T47D (cell line): ENCODE measurements at places on chromosomes 13 and 19.

GRCh38 chr13:33763021-33763420 is 54.9 kb upstream of the RFC3 start:
- no peak for DNase-seq

GRCh38 chr13:43446126-43446525 is 340.6 kb downstream of the ENOX1 start:
- no peak for DNase-seq

- DNase-seq = peak; percentile 7
These were observed 1139.7 kb upstream of the SPRY2 start for GRCh38 chr13:81480634-81481033.

- no peak for DNase-seq
These were observed 87.7 kb downstream of the DOCK9 start for GRCh38 chr13:98890186-98890585.

- no peak for DNase-seq
These were observed 148.6 kb upstream of the SOX21 start for GRCh38 chr13:94860981-94861407.

- no peak for DNase-seq
These were observed 79.4 kb upstream of the MCF2L start for GRCh38 chr13:112889351-112890290.

GRCh38 chr13:47932950-47933923 is 67.8 kb downstream of the SUCLA2 start:
- DNase-seq = no peak

DNA sequence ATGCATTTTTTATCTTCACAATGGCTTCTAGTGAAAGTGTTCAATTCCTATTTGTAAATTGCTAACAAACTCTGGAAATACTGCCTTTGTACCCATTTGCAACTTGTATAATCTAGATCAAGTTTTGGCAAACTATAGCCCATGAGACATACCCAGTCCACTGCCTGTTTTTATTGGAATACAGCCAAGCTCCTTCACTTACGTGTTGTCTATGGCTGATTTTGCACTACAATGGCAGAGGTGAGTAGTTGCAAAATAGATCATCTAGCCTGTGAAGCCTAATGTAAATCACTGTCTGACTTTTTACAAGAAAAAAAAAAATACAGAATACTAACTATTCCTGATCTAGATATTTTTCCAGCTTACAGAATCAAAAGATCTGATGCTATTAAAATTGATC is 37.1 kb downstream of the DZIP1 start:
- DNase-seq = no peak

DNA sequence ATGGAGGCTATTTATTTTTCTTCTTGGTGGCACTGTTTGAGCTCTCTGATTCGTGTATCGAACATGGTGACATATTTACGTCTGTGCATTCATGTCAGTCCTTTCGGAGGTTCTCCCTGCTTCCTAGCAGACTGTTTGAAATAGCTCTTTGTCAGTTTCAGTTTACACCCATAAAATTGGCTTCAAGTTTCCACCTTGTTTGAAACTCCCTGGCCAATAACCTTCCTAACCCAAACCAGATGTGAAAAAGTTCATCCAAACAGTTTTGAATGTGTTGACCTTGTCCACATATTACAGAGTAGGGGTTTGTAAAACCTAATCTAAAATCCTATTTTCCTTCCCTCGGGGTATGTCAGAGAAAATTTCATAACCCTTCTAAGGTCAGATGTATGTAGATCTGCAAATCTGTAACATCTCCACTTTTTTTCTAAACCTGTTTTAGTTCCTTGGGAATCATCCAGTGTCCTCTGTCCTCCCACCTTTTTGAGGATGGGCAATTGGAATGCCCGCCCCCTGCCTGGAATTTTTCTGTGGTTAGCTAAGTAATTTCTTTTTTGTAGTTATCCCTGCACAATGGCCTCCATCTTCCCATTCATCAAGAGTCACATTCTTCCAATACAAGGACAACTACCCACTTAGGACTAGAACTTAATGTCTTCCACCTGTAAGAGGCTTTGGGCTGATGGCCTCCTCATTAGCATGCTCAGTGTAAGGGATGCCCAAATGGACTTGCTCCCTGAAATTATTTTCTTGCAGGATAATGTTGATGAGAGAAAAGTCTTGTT is 499.8 kb downstream of the GPC6 start:
- peak; percentile 22 for DNase-seq

GRCh38 chr19:51140441-51140840 is 1.7 kb upstream of the SIGLEC7 start:
- DNase-seq = no peak

DNA sequence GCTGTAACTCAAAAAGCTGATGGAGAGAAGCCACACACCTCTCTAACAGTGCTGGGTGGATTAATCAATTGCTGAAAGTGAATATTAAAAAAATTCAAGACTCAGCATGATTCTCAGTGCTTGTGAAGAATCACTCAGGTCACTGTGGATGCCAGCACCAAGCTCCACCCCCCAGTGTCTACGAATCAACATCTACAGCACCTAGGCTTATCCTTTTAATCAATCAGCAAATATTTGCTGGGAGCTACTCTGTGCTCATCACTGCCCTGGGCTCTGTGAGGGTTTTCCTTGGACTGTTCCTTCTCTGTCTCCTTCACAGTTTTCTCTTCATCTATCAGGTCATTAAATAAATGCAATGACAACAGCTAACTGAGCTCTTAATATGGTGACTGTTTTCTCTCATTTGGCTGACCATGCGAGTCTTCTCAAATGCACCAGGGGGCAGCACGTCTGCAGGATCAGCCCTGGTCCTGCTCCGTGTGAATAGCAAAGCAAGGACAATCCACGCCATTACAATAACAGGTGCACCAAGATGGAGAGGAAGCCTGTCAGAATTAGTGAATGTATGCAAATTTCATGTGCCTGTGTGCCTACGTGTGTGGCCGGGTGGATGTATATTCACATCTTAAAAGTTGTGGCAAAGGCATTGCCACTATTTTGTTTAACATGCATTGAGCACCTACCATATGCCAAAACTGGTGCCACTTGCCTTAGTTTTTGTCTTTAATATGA is 14.6 kb upstream of the C13orf42 start:
- DNase-seq = peak; percentile 75

DNA sequence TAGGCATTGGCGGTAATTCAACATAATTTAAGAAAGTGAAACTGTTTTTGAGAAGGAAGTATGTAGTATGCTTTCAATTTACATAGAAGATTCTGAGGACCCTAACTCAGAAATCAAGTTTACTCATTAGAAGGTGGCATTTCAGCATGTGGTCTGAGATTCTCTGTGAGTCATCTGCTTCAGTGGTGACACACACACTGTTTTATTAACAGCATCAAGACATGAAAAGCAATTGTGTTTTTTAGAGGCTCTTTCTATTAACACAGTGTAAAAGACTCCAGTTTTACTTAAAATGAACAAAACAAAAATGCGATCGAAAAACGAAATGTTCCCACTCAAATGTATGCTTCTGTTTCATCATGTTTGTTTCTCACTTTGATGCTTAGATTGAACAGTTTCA is 802.1 kb upstream of the SLITRK6 start:
- peak; percentile 1 for DNase-seq

DNA sequence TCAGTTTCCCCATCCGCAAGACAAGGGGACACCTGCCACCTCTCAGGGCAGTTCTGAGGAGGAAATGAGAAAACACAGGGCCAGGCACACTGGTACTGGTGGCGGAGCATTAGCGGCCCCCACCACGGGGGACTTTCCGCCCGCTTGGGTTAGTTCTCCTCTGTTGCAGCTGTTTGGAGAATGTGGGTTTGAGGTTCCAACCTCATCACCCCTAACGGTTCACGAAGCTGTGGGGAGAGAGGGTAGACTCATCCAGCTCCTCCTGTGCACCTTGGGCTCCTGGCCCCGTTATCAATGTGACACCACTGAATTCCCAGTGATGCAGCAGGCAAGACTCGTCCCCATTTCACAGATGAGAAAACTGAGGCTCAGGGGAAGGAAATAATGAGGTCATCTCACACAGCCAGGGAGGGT is 10.3 kb downstream of the PTPRS start:
- DNase-seq = no peak

- DNase-seq = no peak
These were observed 69.1 kb downstream of the SOX1 start for GRCh38 chr13:112136095-112136494.

- DNase-seq = no peak
These were observed 554.5 kb downstream of the PCDH9 start for GRCh38 chr13:66675620-66676019.

DNA sequence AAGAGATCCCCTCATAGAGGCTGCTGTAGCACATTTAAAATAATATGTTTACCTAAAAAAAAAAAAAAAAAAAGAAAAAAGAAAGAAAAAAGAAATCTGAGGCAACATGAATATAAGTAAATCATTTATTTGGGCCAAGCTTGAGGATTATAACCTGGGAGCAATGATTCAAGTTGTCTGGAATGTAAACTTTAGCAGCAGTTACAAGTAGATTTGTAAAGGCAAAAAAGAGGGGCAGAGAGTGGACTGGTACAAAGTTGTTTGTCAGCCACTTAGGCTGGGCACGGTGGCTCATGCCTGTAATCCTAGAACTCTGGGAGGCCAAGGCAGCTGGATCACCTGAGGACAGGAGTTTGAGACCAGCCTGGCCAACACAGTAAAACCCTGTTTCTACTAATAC is 11.3 kb downstream of the ZNF43 start:
- DNase-seq = no peak

GRCh38 chr13:74040200-74040599 is 94.0 kb downstream of the KLF12 start:
- DNase-seq = peak; percentile 74

DNA sequence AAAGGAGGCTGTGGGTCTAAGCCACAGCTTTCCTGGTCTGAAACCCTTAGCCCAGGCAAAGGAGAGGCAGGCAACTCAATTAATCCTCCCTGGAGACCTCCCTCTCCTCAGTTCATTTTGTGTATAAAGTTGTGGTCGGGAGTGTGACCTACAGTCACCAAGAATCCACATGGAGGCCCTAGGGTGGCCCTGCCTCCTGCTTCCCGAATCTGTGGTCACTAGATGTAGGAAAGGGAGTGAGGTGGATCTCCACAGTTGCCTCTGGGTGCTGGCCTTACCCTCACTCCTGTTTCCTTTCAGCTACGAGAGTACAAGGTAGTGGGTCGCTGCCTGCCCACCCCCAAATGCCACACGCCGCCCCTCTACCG is 1.3 kb downstream of the RPL18A start:
- no peak for DNase-seq

GRCh38 chr13:111626371-111627305 is 306.2 kb downstream of the TEX29 start:
- DNase-seq = no peak

DNA sequence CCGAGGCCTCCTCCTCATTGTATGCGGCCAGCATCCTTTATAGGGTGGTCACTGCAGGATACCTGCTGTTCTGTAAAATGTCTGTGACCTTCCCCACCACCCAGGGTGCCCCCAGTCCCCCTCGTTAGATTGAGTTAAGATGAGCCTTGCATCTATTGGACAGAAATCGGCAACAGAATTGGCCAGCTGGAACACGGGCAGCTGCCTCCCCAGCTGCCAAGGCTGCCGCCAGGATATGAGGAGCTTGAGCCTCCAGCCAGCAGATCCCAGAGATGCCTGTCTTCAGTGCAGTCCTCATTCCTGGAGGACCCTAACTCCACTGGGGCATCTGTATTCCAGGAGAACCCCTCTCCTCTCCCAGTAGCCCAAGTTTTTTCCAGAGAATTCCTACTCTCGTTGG is 463.0 kb downstream of the TSHZ3 start:
- no peak for DNase-seq

DNA sequence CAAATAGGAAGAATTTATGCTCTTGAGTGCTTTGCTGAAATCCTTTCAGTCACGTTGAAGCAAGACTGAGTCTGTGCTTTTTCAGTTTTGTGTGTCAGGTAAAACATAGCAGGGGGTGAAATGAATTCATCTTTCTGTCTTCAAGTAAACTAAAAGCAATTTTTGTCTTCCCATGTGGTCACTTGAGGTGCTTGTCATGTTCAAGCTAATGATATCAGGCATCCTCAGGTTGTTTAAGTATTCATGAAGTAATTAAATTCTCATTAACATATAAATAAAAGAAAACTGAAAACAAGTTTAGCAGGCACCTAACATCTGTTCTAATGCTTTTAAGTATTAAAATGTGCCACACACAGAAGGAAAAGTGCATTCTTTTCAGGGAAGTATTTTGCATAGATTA is 2701.3 kb downstream of the PCDH9 start:
- DNase-seq = no peak

DNA sequence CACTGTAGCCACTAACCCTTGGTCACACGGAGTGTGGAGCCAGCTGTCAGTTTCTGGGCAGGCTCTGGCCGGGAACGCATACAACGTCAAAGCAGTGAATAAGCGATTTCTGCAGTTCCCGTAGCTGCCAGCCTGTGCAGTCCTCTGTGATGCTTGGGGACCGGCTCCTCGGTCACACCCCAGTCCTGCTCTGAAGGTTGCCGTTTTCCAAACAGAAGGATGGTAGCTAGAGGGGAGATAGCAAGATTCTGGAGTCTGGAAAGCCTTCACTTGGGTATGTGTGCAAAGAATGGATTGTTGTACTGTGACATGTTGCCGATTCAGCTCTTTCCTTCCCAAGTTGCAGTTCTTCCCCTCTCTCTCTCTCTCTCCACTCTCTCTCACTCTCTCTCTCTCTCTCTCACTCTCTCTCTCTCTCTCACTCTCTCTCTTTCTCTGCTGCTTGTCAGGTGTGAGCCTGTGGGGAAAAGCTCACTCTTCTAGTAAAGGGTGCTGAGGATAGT is 38.7 kb upstream of the C1QTNF9 start:
- DNase-seq = no peak

GRCh38 chr19:16403151-16403977 is 68.4 kb downstream of the EPS15L1 start:
- DNase-seq = no peak

GRCh38 chr13:21008026-21008425 is 53.4 kb downstream of the LATS2 start:
- DNase-seq = no peak

DNA sequence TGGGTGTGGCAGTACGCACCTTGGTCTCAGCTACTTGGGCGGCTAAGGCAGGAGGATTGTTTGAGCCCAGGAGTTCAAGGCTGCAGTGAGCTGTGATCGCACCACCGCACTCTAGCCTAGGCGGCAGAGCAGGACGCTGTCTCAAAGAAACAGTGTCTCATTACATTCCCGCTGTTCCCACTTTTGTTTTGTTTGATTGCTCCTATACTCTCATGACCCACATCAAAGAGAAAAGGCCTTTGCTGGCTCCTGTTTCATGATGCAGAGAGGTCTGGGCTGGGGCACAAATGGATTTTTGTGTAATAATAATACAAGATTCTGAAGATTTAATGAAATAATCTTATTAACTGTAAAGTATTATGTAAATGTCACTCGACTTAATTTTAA is 85.7 kb downstream of the LACC1 start:
- no peak for DNase-seq

DNA sequence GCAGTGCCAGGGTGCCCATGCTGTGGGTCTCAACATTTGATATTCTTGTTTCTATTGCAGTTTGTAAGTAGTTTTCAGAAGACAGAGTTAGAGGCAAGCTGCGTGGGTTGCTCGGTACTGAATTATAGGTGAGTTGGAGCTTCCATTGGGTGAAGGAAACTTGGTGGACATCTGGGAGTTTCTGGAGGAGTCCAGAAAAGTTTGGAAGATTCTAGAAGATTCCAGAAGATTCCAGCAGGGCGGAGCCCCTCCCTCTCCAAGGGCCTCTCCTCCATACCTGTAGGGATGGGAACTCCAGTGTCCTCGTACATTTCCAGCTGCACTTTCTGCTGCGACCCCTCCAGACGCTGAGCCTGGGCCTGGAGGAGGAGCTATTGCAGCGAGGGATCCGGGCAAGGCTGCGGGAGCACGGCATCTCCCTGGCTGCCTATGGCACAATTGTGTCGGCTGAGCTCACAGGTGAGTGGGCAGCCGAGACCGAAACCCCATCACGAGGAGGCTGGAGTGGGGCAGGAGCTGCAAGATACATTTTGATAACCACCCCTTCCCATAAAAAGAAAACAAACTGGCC is 28.6 kb downstream of the TIMM13 start:
- DNase-seq = no peak

- DNase-seq = no peak
These were observed 9.4 kb upstream of the USPL1 start for GRCh38 chr13:30608364-30608763.
